ENCODE measurements at places on chromosomes 5 and 9.

DNA sequence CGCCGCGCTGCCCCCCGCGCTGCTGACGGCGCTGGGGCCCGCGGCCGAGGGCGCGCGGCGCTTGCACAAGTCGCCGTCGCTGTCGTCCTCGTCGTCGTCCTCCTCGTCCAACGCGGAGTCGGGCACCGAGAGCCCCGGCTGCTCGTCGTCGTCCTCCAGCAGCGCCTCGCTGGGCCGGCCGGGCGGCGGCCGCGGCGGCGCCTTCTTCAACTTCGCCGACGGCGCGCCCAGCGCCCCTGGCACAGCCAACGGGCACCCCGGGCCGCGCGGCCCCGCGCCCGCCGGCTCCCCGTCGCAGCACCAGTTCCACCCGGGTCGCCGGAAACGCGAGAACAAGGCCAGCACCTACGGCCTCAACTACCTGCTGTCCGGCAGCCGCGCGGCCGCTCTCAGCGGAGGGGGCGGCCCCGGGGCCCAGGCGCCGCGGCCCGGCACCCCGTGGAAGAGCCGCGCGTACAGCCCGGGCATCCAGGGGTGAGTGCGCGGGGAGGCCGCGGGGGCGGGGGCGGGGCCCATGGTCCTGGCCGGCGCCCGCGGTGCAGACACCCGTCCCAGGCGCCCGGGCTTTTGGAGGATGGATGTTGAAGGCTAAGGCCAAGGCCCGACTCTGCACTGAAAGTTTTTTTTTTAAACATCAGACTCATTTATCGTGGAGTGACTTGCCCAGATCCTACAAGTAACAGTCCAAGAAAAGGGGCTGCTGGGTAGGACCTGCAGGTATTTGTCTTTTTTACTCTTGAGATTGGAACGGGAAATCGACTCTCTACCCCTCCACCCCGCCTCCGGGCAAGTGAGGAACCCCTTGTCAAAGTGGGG, 1.2 kb downstream of the TENT4A start:
- no peak for DNase-seq

DNA sequence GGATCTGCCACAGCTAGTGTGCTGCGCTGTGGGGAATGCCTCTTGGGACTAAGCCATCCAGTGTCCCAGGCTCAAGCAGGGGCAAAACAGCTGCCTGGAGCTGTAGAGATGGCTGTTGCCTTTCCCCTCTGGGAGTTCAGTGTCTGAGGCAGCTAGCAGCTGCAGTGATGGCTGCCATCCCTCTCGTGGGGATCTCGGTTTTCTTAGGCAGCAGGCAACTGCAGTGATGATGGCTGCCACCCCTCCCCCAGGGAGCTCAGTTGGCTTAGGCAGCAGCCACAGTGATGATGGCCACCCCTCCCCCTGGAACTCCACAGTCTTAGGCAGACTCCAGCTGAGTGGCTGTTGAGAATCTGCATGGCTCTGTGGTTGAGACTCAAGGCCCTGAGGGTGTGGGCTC, 1389.2 kb upstream of the NUDT12 start:
- DNase-seq: no peak

GRCh38 chr5:143554187-143554717, 150.8 kb upstream of the NR3C1 start:
- DNase-seq: no peak

DNA sequence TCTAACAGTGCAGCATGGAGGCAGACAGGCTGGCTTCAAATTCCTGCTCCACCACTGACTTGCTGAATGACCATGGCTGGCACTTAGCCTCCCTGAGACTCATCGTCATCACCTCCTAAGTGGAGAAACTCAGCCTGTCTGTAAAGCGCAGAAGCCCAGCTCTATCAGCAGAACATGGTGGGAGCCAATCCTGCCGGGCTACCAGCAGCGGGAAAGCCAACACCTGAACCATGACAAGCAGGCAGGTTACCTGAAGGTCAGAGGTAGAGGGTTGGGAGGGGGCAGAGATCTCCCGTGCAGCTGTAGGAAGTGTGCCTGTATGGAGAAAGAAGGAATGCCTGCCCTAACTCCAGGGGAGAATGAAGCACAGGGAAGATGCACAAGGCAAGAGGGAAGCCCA, 72.6 kb upstream of the LRRTM2 start:
- DNase-seq: no peak

- DNase-seq: no peak
These were observed 66.1 kb upstream of the SPTLC1 start for GRCh38 chr9:92181296-92181695.

DNA sequence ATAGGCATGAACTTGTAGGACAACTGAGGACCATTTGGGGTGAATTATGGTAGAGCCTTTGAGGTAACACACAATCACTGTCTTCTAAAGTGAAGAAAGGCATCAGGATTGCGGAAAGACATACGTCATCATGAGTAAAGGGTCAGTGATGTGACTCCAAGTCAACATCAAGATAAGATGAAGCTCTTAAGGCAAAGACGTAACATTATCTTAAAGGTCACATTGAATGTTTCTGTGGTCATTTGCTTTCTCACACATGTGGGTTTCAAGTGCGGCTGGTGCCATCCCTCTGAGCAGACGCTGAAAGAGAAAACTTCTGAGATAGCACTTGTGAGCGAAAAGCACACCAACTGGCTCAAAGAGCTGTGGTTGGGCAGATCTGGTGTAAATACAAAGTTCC, 63.3 kb upstream of the GRAMD2B start:
- peak; percentile 36 for DNase-seq

DNA sequence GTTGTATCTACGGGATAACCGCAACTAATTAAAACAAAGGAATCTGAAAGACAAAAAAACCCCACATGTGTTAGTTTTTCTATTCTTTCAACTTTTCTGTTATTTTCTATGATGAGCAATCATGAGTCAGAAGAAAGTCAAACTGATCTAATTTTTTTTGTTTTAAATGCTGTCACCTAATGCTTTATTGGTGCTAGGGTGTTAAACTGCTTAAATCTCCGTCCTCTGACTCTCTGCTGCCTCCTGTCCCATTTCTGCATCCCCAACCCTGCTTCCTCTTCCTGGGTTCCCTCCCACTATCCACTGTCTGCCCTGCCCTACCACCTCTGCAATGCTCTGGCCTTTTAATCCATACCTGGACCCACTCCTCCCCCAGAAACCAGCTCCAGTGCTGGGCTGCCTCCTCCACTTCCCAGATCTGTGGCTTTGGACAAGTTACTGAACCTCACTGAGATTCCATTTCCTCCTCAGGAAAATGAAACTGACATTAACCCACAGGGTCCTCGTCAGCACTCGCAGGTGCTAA, 15.7 kb downstream of the PTPN3 start:
- DNase-seq: no peak

Data from GM12864 (cell line).